IMR-90 (cell line): ENCODE measurements at places on chromosomes 12 and 14. TPM values are rescaled to one million over a fixed set of nuclear protein-coding genes. Genes with fewer than 3 reads are reported as not detected.

Gene DNAH10
- total RNA-seq, result 0.18 and 0.28 TPM in 2 replicates

Gene PITPNM2
- total RNA-seq, result 0.83 and 1.6 TPM in 2 replicates

GRCh38 chr14:72636871-72637270 lies 257.0 kb downstream of the DPF3 start:
- no peaks in the 10 kb centered on the region for H3K27me3 ChIP-seq
- H3K4me3 ChIP-seq, result no peak overlapping the region
- no peaks in the 10 kb centered on the region for H3K36me3 ChIP-seq
- peak overlapping the region; percentile 99 for H3K27ac ChIP-seq
- peaks cover 25% of the 10 kb centered on the region for H3K4me1 ChIP-seq

GRCh38 chr12:31521964-31522363 lies 69.0 kb downstream of the DENND5B start:
- DNase-seq, result peak; percentile 54
- no peaks in the 10 kb centered on the region for H3K27me3 ChIP-seq
- no peak overlapping the region for H3K4me3 ChIP-seq
- no peak overlapping the region for H3K27ac ChIP-seq

DNA sequence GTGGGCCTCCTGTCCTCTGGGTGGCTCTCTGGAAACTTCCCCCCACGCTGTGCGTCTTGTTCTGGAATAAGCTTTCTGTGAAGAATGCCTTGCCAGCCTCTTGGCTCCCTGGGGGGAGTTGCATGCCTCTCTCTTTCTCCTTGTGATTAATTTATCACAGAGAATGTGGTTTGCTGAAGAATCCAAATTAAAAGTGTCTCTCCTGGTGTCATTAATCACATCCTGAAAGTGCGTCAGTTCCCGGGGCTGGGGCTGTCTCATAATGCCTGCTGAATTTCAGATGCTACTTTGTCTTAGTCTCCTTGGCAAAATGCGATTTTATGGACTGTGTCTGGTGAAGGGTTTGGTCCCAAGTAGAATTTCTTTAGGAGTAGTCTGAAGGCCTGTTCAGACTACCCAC lies 787.7 kb upstream of the TMEM132C start:
- H3K36me3 ChIP-seq, result no peaks in the 10 kb centered on the region
- no peaks in the 10 kb centered on the region for H3K27me3 ChIP-seq
- no peak overlapping the region for H3K4me3 ChIP-seq
- H3K4me1 ChIP-seq, result no peaks in the 10 kb centered on the region
- no peak overlapping the region for H3K27ac ChIP-seq

DNA sequence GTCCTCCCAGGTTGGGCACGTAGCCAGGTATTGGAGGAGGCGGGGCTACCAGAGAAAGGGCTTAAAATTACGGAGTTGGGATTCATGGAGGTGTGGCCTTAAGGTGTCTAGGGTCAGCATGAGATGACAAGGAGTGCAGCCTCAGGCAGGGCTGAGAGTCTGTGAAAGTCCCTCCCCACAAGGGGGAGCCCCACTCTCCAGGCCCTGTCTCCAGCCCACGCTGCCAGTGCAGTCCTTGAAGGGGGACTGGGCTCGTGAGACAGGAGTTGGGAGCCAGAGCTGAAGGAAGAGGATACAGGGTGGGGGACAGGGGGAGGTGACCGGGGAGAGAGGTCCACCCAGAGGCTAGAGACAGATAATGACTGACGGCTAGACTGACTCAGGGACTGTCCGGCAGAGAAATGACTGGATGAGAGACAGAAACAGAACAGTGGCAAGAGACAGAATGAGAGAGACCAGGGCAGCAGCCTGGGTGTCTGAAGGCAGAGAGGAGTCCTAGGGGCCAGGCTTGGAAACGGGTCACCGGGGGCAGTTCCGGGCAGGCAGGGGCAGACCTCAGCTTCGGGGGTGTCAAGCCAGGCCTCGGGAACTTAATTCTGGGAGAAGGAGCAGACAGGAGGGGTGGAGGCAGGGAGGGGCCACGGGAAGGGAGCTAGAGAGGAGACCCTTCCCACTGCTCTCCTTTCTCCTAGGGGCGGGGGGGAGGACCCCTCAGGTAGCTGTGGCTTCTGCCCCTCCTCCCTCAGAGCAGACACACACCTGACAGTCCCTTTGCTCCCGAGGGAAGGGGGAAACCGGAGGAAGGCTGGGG lies 970 bp downstream of the CDH24 start:
- H3K4me1 ChIP-seq, result peaks cover 11% of the 10 kb centered on the region; the same call in 1 of the 2 replicates
- peaks cover 28% of the 10 kb centered on the region for H3K36me3 ChIP-seq
- H3K4me3 ChIP-seq, result peak overlapping the region; percentile 62
- no peaks in the 10 kb centered on the region for H3K27me3 ChIP-seq

- H3K36me3 ChIP-seq, result no peaks in the 10 kb centered on the region
- no peak for DNase-seq
- peaks cover 6% of the 10 kb centered on the region; the same call in 1 of the 2 replicates for H3K4me1 ChIP-seq
- no peak overlapping the region for H3K4me3 ChIP-seq
- no peak overlapping the region for H3K27ac ChIP-seq
Observed at GRCh38 chr12:42735861-42736361, 146.4 kb upstream of the PRICKLE1 start.

- no peaks in the 10 kb centered on the region for H3K27me3 ChIP-seq
- no peak overlapping the region for H3K27ac ChIP-seq
- H3K4me1 ChIP-seq, result peaks cover 16% of the 10 kb centered on the region
- no peak for DNase-seq
- H3K4me3 ChIP-seq, result no peak overlapping the region
Observed at GRCh38 chr12:25830456-25830855, 128.0 kb upstream of the RASSF8 start.

DNA sequence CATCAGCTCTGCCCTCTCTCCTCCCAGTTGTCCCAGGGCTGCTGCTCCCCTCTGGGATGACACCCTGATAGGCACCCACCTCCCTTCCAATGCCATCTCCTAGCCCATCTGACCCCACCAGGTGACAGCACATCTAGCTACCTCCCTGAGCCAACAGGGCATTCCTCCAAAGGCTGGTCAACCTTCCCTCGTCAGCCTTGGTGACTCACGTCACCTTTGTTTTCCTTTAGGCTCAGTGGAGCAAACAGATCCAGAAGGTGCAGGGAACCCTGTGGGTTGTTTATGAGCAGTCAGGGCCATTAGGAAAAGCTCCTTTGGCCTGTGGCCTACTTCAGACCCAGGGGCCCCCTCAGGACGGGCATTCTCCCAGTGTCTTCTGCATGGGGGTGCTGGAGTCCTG lies 32.4 kb downstream of the PIGH start:
- H3K27me3 ChIP-seq, result peaks cover 4% of the 10 kb centered on the region
- DNase-seq, result no peak
- no peak overlapping the region for H3K4me3 ChIP-seq

- peaks cover 6% of the 10 kb centered on the region for H3K36me3 ChIP-seq
- no peak overlapping the region for H3K4me3 ChIP-seq
- no peak for DNase-seq
- no peaks in the 10 kb centered on the region for H3K27me3 ChIP-seq
- peaks cover 3% of the 10 kb centered on the region; the same call in 1 of the 2 replicates for H3K4me1 ChIP-seq
- H3K27ac ChIP-seq, result no peak overlapping the region
Observed at GRCh38 chr12:113842699-113843098, 123.4 kb downstream of the RBM19 start.
